ENCODE measurements at places on chromosomes 3 and 15.

GRCh38 chr15:75659928-75660645 lies 12.4 kb downstream of the SNX33 start:
- DNase-seq = no peak

DNA sequence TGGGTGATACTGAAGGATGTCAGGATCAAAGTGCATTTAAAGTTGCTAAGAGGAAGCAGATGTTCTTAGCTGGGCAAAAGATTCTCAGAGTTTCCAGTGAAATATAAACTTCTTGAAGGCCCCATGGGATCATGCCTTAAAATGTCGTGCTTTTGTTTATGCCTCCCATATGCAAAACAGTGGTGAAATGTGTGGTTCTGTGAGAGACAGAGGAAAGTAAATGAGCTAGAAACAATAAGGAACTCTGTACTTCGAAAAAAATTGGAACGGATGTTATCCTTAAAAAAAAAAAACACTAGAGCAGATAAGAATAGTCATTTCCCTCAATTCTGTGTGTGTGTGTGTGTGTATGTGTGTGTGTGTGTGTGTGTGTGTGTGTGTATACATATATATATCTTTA lies 497.0 kb upstream of the TBL1XR1 start:
- no peak for DNase-seq

DNA sequence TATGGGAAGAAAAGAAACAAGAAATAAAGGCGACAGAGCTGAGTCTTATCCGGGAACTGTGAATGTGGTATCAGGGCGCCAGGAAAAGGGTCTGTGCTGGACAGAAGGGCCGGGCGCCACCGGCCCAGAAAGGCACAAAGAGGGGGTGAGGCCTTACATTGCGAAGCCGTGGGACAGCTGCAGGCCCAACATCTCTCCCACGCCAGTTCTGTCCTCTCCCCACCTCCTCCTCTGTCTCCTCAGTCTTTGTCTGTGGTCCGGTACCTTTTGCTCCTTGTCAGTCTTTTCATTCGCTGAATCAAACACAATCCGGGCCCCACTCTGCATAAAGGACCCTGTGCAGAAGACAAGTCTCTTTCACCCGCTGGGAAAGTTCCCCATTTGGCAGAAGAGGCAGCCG lies 81.8 kb downstream of the LRIG1 start:
- no peak for DNase-seq

- no peak for DNase-seq
Measured at GRCh38 chr3:72068621-72069020, 283.7 kb upstream of the PROK2 start.

DNA sequence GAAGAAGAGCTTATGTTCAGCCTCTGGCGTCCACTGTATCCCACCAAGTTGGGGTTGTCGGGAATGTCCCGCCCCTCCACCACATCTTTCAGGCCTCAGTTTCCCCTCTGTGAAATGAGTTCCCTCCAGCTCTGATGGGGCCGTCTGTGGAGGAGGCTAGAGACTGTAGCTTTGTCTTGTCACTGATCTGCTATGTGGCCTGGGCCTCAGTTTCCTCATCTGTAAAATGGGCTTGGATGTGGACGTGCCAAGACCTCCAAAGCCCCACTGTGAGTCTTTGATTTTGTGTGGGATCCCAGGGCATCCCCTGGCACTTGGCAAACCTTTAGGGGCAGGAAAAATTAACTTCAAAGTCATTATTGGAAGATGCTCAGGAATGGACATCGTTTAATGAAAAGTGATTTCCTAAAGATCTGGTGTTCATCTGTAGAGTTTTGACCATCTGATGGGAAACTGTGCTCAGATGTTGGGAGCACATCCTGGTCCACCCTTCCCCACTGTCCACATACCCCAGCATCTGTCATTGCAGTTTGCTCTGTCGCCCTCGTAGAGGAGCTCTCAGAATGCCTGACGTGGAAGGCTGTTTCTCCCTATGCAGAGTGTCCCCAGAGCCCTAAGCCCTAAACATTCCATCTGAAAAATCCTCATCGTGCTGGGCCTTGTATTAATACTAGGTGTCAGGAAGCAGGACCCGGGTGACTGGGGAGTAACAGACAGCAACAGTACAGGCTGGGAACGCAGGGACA lies 28.5 kb downstream of the SLC6A6 start:
- no peak for DNase-seq

- DNase-seq = no peak
Measured at GRCh38 chr15:34673241-34673640, 81.6 kb downstream of the GJD2 start.
